ENCODE measurements at places on chromosomes 12 and 14. TPM values are rescaled to one million over a fixed set of nuclear protein-coding genes. Genes with fewer than 3 reads are reported as not detected.

OTOGL gene
- total RNA-seq, result 2.0 TPM

PTCSC3 gene
- not detected for total RNA-seq

CELA1 gene
- total RNA-seq, result not detected

VTI1B gene
- total RNA-seq, result 80.9 TPM

GRCh38 chr12:128463881-128464280, 196.9 kb downstream of the TMEM132C start:
- no peaks in the 10 kb centered on the region for H3K4me1 ChIP-seq
- H3K4me3 ChIP-seq, result no peak overlapping the region
- H3K27ac ChIP-seq, result no peak overlapping the region
- no peaks in the 10 kb centered on the region for H3K36me3 ChIP-seq

GRCh38 chr12:54005853-54006558, 2.8 kb upstream of the HOXC8 start:
- peaks cover 11% of the 10 kb centered on the region for H3K27me3 ChIP-seq
- H3K4me3 ChIP-seq, result no peak overlapping the region
- DNase-seq, result peak; percentile 96

GRCh38 chr12:131425112-131426075, 285.5 kb upstream of the SFSWAP start:
- H3K27me3 ChIP-seq, result no peaks in the 10 kb centered on the region
- no peak overlapping the region for H3K27ac ChIP-seq
- no peak for DNase-seq
- no peaks in the 10 kb centered on the region for H3K4me1 ChIP-seq

GRCh38 chr12:110073049-110073831, 24.9 kb upstream of the C12orf76 start:
- no peaks in the 10 kb centered on the region for H3K36me3 ChIP-seq
- H3K4me1 ChIP-seq, result peaks cover 12% of the 10 kb centered on the region
- DNase-seq, result no peak
- peak overlapping the region; percentile 52 for H3K4me3 ChIP-seq
- H3K27ac ChIP-seq, result no peak overlapping the region

DNA sequence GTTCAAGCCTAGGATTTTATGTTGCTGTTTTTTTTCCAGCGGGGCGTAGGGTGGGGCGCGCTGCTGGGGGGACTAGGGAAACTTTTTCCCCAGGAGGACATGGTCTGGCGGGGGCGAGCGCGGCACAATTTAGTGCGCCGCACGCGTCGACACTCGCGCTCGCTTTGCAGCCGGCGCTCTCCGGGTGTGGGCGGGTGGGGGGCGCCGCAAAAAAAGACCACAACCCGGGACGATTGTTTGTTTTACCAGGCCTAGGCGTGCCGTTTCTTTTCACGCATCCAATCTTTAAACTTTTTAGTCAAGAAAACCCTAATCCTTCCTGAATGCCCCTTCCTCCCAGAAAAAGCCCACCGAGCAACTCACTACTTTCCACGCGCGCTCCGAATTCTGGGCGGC, 865 bp upstream of the ZFP36L1 start:
- H3K27ac ChIP-seq, result peak overlapping the region; percentile 100
- peak overlapping the region; percentile 88 for H3K4me3 ChIP-seq
- H3K27me3 ChIP-seq, result no peaks in the 10 kb centered on the region
- no peak for DNase-seq
- peaks cover 14% of the 10 kb centered on the region for H3K36me3 ChIP-seq

DNA sequence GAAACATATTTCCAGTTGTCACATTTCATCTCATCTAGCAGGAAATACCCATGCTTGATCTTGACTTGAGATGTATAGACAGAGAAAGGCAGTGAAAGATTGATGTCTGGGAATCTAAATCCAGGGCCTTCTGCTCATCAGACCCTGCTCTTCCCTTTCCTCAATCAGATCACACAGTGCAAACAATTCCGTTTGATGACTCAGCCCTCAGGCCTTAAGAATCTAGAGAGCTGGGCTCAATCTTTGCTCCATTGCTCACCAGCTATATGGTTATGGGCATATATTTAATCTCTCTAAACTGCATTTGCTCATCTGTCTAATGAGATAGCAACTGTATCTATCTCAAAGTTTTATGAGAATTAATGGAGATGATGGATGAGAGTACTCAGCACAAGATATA, 201.8 kb upstream of the CCDC196 start:
- H3K4me1 ChIP-seq, result no peaks in the 10 kb centered on the region
- H3K27me3 ChIP-seq, result no peaks in the 10 kb centered on the region
- no peak overlapping the region for H3K4me3 ChIP-seq
- H3K36me3 ChIP-seq, result no peaks in the 10 kb centered on the region

DNA sequence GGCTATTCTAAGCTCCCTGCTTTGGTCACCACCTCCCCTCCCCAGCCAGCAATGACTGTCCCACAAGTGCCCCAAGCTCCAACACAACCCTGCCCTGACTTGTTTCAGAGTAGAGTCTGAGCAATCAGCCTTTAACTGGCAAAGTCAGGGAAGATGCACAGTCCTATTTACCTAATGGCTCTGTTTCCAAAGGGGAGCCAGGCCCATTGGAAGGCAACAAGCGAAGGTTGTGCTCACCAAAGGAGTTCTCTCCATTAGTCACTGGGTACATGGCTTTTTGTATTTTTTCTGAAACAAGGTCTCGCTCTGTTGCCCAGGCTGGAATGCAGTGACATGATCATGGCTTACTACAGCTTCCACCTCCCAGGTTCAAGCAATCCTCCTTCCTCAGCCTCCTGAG, 267.1 kb upstream of the CRY1 start:
- no peak for DNase-seq

DNA sequence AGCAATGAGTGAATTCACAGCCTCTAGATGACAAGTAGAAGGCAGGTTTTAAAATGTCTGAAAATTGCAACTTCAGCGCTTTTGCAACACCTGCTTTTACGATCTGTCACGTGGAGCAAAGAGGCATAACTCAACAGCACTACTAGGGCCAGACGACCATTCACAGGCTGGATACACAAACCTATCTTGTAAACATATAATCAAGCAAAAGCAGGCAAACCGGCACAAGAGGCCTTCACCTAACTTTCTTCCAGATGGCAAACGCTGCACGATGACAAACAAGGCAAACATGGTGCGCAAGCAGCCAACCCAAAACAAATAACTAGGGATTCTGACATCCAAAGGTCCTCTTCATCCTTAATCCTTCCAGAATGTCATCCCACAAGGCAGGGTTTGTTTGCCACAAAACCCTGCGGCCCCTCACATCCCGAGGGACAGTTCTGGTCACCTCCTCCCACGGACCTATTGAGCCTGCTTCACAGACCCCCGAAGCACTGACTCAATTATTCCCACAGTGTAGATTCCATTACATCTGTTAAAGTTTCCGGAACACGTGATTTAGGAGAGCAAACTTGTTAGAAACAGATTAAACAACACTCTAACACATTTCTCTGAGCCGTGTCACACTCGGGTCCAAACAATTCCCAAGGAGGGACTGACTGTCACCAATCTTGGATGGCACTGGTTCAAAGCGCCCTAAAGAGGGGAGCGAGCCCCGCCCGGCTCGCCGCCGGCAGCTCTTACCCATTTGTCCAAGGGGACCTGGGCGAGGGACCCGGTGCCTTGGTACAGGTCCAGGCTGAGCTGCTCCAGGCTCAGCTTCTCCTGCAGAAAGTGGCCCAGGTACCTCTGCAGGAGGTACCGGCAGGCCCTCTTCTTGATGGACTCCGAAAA, 823 bp downstream of the ATG2B start:
- H3K36me3 ChIP-seq, result no peaks in the 10 kb centered on the region
- no peak for DNase-seq
- no peaks in the 10 kb centered on the region for H3K27me3 ChIP-seq
